Neural crest cell (in vitro differentiated cells): ENCODE measurements at places on chromosomes 7 and 10.

GRCh38 chr7:112433289-112433688, 17.0 kb upstream of the IFRD1 start:
- DNase-seq, result no peak

DNA sequence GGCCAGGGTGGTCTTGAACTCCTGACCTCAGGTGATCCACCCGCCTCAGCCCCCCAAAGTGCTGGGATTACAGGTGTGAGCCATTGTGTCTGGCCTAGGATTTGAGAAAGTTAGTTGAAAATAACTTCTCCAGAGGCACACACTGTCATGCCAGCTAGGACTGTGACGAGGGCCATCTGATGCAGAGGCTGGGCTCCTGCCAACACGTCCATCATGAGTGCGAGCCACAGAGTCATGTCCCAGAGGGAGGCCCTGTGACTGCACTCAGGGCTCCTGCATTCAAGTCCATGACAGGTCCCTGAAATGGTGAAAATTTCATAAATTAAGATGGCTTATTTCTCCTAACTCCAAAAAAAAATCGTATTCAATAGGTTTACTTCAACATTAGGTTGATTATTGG, 17.1 kb downstream of the C10orf120 start:
- no peak for DNase-seq

- DNase-seq, result no peak
These were observed 396.8 kb upstream of the ANKRD30A start for GRCh38 chr10:36728626-36729025.

DNA sequence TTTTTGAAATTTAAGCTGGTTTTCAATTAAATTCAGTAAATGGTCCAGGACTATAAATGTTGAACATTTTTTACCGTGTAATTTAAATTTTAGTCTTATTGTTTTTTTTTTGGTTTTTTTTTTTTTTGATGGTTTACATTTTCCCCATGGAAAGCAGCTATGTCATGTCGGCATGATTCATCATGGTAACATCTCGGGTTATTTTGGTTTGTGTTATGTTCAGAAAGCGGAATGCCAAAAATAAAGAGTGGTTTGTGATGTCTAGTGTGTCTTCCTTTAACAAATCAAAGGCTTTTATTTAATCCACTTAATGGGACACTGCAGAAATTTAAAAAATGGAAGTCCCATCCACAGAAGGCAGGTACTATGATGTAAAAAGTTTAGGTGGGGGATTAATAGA, 58.5 kb downstream of the TRUB1 start:
- DNase-seq, result no peak

DNA sequence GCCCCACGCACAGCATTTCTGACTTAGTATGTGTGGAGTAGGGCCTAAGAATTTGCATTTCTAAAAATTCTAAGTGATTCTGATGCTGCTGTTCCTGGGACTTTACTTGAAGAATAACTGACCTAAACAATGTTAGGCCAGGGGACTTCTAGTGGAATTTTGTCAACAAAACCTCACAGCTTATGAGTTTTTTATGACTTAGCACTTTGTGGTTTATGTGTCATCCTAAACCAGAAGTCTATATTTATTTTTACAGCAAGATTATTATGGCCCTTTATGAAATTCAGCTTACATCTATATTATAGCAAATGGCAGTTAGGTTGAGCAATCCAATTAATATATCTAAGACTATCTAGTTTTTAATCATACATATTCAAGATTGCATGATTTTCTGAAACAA, 24.6 kb upstream of the BET1 start:
- no peak for DNase-seq

DNA sequence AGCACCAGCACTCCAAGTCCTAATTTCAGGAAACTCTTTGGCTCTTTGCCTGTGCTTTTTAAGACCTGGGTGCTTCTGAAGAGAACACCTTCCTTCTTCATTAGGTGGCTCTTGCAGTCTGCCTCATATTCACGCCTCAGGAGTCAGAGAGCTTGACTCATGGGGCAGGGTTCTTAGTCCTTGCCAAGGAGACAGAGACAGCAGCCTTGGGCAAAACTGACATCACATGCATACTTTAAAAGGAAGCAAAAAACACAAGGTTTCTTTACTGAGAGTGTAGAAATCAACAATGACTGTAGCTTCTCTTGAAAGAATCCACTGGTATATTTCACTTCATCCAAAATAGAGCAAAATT, 780.6 kb downstream of the INHBA start:
- no peak for DNase-seq

GRCh38 chr7:84230491-84230890, 35.9 kb upstream of the SEMA3A start:
- no peak for DNase-seq

GRCh38 chr10:52780391-52781155, 8.0 kb upstream of the MBL2 start:
- no peak for DNase-seq

GRCh38 chr7:155670521-155670920, 26.1 kb downstream of the RBM33 start:
- DNase-seq, result no peak

DNA sequence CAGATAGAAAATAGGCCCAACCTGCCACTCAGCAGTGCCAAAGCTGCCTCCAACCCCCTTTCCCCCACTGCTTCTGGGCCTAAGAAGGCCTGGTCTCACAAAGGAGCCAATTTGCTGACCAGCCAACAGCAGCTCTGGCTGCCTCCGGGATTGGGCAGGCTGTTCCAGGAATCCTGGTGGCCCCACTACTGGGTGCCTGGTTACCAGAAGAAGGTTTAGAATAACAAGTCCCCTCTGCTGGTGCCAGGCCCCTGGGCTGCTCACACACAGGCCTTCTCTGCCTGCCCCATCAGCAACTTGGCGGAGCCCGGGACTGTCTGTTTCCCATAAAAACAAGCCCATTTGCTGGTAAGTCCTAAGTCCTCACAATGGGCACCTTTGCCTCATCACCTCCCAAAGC, 1.2 kb downstream of the PHKG1 start:
- no peak for DNase-seq

- no peak for DNase-seq
These were observed 609.4 kb upstream of the C7orf33 start for GRCh38 chr7:147980826-147981813.

DNA sequence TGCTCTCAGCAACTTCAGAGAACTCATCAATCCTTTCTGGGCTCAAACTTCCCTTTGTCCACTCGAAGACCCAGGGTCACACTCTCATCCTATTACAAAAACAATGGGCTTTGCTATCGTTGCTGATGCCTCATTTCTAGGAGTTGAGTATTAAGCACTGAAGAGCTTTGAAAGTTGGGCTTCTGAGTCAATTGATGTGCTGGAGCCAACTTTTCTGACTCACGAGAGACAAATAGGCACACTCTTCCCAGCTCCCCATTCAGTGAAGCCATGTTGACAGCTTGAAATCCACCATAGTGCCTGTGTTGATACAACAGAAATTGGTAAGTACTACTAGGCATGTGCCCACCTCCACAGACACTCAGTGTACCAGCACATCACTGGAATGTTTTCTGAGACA, 97.5 kb upstream of the PRSS58 start:
- no peak for DNase-seq

- no peak for DNase-seq
These were observed 2.0 kb downstream of the VSTM2A start for GRCh38 chr7:54544149-54544526.

- DNase-seq, result no peak
These were observed 110.1 kb downstream of the INHBA start for GRCh38 chr7:41592794-41593193.

GRCh38 chr10:69100136-69100872, 12.4 kb downstream of the SRGN start:
- DNase-seq, result no peak

- DNase-seq, result no peak
These were observed 124.8 kb downstream of the TCERG1L start for GRCh38 chr10:131186547-131187253.

- no peak for DNase-seq
These were observed 227.3 kb downstream of the GFRA1 start for GRCh38 chr10:116045366-116046356.

DNA sequence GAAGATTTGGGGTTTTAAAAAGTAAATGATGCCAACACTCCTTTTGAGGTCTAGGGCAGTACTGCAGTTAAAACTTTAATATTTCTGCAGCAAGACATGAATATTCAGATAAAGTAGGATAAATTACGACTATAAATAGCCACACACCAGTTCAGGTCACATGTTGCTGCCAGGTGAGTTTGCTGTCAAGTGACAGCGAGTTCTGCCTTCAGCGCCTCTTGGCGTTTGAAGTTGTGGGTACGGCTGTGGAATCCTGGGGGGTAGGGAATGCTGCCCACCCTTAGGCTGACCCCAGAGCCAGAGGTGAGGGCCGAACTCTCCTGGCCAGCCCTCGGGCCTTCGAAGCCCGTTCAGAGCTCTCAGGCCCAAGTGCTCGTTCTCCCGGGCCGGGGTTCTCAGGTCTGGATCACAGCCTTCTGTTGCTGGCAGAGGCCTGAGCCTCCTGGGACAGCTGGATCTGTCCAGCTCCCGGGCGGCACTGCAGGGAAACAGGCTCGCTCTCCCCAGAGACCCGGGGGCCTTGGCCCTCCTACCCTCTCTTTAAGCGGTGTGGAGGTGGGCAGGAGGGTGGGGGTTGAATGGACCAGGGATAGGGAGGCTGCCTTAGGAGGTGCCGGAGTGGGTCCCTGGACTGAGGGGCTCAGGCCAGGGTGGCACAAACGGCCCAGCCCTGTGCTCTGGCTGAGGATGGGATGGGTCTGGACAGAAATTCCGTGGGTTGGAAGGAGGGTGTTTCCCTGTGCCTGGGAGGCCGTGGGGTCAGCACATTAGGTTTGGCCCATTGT, 5.4 kb downstream of the BRI3 start:
- no peak for DNase-seq

- no peak for DNase-seq
These were observed 205.3 kb upstream of the GALNT17 start for GRCh38 chr7:70926666-70927065.

DNA sequence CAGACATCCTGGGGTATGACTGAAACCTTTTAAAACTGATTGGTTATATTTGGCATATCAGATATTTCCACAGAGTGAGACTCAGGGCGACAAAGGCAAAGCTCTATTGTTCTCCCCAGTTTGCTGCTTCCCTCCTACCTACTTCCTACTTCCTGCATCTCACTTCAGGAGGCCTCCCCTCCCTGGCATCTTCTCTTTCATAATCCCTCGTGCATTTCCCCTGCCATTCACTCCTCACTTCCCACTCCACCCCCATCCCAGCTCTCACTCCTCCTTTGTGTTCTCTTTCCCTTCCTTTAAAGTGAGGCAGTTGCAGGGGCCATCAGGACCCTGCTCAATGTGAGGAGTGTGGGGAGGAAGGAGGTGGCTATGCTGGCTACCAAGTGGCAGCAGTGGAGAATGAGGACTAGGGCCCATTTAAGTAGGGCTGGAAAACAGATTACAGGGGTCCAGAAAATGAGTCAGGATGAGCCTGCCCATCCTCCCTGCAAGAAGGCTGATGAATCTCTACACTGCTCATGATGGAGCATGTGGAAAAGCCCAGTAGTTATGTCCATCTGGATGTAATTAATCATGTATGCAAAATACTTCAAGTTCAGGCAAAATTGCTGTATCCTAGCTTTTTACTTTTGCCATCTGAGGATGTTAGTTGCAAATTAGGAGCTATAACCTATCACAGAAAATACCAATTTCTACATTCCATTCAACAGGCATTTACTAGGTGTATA, 311.8 kb upstream of the IMMP2L start:
- DNase-seq, result no peak

DNA sequence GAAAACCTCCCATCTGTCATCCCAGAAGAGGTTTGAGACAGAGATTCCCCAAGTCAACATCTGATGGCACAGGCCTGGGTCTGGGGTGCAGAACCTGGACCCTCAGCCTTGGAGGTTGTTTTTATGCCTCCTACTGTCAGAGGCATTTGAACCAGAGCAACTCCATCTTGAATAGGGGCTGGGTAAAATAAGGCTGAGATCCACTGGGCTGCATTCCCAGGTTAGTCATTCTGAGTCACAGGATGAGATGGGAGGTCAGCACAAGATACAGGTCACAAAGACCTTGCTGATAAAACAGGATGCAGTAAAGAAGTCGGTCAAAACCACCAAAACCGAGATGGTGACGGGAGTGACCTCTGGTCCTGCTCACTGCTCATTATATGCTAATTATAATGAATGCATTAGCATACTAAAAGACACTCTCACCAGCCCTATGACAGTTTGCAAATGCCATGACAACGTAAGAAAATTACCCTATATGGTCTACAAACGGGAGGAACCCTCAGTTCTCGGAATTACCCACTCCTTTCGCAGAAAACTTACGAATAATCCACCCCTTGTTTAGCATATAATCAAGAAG, 92.0 kb downstream of the ITGA8 start:
- no peak for DNase-seq

DNA sequence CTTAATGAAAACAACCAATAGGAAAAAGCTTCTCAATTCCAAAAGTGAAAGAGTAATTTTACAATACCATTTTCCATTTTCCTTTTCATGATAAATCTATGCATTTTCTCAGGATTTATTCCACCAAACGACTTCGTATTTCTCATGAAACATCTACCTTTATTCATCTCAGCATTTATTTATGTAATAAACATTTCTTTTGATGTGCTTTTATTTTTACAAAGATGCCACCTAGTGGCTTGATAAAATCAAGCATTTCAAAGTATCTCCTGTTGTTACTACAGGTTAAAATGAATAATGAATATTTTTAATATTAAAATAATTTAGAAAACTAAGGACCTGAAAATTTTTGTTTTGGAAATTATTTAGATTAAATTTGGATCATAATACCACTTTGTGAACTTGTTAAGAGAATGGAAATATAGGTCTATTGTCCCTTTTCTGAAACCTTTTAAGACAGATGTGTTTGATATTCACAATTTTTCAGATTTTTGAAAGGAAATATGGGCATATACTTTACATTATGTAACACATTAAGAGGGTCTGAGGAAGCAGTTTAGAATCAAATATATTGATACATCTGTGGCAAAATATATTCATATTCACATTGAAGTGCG, 2.7 kb upstream of the IQUB start:
- no peak for DNase-seq

DNA sequence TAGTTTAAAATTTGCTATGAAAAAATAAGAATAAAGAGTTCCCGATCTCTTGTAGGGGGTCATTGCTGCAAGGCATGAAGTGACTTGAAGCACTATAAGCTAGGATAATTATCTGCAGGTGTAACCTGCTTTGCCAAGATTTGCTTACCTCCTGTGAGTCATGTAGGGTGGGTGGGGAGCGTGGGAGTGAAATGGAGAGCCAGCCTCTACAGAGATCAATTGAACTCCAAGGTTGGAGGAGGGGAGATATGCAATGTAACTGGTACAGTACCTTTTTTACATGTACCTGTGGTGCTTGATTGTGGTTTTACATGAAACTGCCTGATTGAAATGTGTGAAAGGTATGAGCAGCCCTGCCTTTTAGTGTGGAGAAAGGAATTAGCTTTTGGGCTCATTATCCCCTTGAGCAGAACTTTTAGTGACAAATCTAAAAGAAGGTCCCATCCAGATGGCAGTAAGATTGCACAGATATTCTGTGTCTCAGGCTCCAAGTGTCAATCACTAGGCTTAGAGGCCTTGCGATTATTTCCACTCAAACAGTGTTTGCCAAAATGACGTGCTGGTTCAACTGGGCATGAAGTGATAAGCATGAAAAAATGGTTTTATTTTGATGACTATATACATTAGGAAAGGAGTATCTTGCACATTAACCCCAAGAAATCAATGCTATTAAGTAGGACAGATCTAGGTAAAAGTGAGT, 138.6 kb upstream of the GRB10 start:
- no peak for DNase-seq

GRCh38 chr10:123761038-123761428, 94.9 kb downstream of the GPR26 start:
- DNase-seq, result no peak
